ENCODE measurements at places on chromosomes 5 and 9.

DNA sequence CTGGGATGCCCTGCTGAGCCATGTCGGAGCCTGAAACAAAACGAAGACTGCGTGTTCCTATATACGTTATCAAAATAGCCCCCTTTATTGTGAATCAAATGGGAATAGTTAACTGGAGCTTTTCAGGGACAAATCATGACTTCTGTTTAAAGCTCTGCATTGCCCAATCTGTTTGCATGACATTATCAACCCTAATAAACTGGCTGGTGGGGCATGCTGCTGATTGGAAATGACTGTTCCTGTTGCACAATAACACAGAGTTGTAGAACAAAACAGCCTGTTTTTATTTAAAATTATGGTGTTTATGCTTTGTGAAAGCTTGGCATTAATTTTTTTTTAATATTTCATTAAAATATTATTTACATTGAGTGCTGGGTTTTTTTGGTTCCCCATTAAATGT lies 215.5 kb downstream of the TMEM167A start:
- DNase-seq = no peak

GRCh38 chr5:78554670-78555069 lies 93.9 kb downstream of the LHFPL2 start:
- DNase-seq = no peak

- DNase-seq = no peak
Observed at GRCh38 chr5:147310059-147310704, 75.4 kb downstream of the STK32A start.

DNA sequence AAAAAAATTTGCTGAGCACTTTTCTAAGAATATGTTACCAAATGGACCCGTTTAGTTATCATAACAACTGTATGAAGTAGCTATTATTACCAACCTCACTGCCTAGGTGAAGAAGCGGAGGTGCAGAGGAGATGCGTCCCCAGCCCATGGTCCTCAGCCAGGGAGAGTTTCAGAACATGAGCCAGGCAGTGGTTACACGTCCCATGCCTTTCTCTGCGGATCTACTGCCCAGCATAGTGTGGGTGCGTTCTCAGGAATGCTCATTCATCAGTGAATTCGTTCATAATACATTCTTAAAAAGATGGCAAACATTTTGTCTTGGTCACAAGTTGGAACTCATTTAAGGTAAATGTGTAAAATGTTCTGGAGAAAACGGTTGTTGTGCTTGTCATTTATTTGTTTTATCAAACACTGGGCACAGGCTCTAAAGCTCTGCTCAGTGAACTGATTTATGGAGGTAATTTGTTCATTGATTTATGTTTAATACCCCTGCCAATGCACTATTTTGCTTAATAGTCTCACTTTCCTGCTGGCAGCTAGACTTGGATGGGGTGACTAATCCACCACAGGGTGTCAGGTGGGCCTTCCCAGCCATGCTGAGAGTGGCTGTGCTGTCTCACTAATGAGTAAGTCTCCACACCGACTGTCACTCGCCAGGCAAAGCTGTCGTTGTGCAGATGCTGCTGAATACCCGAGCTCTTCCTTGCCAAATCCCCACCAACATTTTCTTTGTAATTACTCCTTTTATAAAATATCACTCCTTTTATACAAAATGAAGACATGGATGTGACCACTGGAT lies 248.8 kb downstream of the TENT4A start:
- no peak for DNase-seq

- DNase-seq = no peak
Observed at GRCh38 chr5:139190125-139190524, 8.0 kb downstream of the SIL1 start.

GRCh38 chr5:43409809-43410271 lies 2.4 kb downstream of the CCL28 start:
- no peak for DNase-seq
